Activated CD4-positive, CD25-positive, alpha-beta regulatory T cell (primary cell): ENCODE measurements at places on chromosomes 13 and 19.
A peak's percentile ranks its signal among the peaks of the same experiment; 100 is the strongest.

GRCh38 chr19:53507523-53508442 lies 30.2 kb upstream of the ZNF331 start:
- DNase-seq: no peak

GRCh38 chr19:57008432-57008831 lies 111.4 kb upstream of the USP29 start:
- DNase-seq: no peak

- DNase-seq: no peak
Measured at GRCh38 chr13:23856008-23856750, 33.0 kb downstream of the MIPEP start.

- no peak for DNase-seq
Measured at GRCh38 chr19:49854378-49855263, 3.7 kb downstream of the PTOV1 start.

- no peak for DNase-seq
Measured at GRCh38 chr13:75762076-75762937, 126.2 kb downstream of the LMO7 start.

DNA sequence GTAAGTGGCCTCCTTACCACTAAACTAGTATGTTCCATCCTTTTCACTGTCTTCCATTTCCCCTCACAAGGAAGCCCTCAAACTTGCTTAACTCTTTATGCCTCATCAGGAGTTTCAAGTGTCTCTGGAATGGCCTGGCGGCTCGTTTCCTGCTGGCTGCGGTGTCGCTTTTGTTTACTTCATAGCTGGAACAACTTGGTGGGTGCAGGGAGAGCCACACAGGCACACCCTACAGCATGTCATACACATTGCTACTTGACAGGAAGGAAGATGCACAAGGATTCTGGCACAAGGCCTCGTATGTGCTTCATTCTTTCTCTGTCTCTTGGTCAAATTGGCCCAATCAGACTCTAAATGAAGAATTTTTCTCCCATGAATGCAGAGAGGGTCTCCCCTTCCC lies 488.3 kb downstream of the FOXO1 start:
- no peak for DNase-seq

DNA sequence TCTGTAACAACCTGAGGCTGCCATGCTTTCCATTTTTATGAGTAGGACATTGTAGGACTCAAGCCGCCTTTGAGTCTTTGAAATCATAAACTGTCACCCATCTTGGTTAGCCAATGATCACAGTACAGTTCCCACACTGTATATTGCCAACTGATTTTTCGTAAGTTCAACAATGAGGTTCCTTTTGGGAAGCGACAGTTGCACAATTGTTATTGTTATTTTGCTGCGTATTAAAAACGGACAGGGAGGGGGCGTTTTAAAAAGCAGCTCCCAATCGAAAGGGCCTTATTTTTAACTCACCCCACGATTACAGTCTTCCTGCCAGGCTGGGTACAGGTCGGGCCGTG lies 601 bp downstream of the SLC46A3 start:
- DNase-seq: no peak

DNA sequence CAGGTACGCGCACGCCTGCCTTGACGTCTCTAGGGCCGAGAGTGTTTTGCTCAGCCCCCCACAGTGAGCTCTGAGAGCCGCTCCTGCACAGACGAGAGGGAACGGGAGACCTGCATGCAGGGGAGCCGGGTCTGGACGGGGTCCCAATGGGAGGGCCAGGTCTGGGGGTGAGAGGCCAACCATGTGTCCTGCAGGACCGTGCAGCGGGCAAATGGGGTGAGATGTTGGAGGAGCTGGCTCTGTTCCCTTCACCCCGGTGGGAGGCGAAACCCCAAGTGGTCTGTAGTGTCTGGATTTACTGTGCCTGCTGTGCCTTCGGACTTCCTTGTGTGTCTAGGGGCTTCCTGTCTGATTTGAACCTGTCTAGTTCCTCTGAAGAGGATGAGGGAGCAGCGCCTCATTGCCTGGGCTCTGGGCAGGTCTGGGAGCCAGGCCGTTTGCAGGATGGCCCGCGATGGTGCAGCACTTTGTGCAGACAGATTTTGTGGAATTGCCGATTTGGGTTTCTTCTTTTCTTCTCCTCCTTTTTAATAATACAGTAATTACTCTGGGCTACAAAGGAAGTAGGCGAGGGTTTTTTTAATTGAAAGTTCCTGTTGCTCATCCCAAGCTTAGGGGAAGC lies 2.1 kb downstream of the CSNK1G2 start:
- DNase-seq: no peak

DNA sequence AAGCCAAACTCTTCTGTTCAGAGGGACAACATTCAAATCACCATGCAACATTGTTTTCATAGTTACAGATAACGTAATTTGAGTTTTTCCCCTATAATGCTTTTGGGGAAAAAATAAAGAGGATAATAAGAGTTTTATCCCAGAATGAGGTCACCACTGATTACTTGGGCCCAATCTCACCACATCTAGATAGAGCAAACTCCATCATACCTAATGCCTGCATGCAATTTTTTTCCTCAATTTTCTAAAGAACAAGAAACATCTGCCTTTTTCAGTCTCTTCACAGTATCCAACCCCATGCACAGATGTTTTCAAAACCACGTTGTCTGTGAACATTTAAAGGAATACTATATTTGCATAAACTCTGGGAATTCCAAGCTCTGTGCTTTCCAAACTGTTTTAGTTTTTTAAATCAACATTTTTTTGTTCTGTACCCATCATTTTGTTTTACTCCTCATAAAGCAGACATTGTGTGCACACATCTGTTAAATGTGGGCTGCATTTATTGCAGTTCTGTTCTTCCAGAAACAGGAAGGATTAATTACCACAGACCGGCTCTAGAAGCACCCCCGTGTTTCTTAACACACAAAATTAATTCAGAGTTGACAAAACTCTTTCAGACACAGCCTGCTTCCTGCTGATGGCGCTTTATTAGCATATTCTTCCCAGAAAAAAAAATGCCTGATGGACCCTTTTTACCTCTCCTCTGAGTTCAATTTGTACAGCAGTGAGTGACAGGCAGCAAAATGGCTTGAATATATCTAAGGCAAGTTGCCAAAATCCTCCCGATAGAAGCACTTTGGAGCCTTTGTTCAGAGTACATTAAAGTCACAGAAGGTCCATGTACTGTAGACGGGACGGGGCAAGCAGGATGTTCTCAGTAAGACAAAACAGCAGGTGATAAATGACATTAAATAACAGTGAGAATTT lies 1171.9 kb downstream of the EFNB2 start:
- no peak for DNase-seq

DNA sequence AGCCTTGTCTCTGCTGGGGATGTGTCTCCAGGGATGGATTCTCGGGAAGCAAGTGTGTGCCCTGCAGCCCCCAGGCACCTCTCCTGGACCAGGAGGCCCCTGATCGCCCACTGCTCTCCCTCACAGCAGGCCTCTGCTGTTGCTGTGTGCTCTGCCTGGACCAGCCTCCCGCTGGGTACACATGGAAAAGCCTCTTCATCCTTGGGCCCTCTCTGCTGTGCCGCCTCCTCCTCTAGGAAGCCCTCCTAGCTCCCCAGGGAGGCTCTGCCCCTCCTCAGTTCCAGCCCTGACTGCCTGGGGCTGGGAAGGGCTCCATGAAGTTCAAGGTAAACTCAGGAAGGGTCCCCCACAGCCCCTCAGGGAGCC lies 12.0 kb downstream of the NDUFA11 start:
- no peak for DNase-seq

DNA sequence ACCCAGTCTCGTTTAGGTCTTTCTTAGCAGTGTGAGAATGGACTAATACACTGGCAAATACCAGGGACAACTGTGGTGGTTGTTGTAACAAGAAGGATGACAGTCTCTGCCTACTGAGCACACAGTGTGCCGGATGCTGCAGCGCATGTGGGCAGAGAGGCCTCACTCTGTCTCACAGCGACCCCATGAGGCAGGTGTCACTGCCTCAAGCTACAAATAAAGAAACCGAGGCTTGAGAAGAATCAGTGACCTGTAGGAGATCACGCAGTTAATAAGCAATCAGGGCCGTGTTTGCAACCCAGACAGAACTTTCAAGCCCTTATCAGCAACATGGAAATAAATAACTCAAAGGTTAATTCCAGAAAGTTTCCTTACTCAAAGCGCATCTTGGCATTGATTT lies 40.5 kb upstream of the GAS6 start:
- no peak for DNase-seq

GRCh38 chr13:50731400-50731799 lies 112.1 kb downstream of the DLEU7 start:
- no peak for DNase-seq

GRCh38 chr13:38463048-38463447 lies 113.4 kb downstream of the UFM1 start:
- no peak for DNase-seq

DNA sequence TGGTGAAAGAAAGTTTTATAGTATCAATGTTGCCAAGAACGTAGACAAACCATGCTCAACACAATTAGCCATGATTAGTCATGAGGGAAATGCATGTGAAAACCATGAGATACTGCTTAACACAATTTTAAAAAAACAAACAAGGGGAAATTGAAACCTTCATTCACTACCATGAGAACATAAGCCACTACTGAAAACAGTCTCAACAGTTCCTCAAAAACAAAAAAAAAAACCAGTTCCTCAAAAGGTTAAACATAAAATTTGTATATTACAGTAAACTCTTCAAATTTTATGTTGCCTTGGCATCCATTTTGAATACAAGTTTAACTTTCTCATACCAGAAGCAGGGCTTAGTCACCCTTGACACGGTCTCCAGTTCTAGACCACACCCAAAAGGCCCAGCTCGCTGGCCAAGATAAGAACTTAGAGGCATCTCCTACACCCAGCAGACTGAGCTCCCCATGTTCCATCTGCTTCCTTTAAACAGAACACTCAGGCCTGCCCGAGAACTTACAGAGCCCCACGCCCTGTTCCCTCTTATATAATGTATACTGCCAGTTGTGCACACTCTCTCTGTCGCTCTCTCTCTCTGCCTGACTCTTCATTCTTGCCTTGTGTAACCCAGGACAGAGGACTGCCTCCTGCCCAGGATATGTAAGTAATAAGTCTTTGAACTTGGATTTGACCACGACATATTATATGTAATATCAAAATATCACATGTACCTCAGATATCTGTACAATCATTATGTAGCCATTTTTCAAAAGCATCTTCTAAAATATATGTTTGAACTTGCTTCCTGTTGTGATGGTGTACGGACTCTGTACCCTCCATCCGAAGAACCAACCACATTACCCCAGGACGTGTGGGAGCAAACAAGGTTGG lies 67.4 kb downstream of the STK24 start:
- peak; percentile 10 for DNase-seq

- DNase-seq: no peak
Measured at GRCh38 chr13:94232161-94232950, 247.1 kb downstream of the DCT start.

- DNase-seq: no peak
Measured at GRCh38 chr13:50122455-50122854, 107.2 kb downstream of the KCNRG start.

DNA sequence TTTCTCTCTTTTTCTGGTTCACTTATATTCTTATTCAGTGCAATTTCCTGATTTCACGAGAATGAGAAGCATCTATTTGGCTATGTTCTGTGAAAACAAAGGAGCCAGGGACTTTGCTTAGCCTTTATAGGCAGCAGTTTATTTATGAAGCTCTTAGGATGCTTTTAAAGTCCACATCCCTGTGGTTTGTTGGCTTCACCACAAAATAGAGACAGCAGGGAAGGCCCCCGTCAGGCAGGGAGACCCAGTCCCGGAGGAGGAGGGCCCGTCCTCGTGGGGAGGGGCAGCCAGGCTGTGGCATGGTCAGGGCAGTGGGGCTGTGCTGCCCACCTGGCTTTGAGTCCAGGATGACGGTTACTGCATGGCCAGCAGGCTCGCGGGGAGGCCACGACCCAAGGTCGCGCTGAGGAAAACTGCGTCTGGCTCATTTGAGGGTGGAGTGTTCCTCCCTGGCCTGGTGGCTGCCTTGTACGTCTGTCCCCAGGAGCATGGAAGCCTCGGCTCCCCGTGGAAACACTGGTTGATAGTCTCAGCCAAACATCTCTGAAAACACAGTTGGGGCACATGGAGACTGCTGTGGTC lies 92.7 kb downstream of the ATP11A start:
- DNase-seq: no peak

- DNase-seq: no peak
Measured at GRCh38 chr13:66778461-66778860, 451.7 kb downstream of the PCDH9 start.

DNA sequence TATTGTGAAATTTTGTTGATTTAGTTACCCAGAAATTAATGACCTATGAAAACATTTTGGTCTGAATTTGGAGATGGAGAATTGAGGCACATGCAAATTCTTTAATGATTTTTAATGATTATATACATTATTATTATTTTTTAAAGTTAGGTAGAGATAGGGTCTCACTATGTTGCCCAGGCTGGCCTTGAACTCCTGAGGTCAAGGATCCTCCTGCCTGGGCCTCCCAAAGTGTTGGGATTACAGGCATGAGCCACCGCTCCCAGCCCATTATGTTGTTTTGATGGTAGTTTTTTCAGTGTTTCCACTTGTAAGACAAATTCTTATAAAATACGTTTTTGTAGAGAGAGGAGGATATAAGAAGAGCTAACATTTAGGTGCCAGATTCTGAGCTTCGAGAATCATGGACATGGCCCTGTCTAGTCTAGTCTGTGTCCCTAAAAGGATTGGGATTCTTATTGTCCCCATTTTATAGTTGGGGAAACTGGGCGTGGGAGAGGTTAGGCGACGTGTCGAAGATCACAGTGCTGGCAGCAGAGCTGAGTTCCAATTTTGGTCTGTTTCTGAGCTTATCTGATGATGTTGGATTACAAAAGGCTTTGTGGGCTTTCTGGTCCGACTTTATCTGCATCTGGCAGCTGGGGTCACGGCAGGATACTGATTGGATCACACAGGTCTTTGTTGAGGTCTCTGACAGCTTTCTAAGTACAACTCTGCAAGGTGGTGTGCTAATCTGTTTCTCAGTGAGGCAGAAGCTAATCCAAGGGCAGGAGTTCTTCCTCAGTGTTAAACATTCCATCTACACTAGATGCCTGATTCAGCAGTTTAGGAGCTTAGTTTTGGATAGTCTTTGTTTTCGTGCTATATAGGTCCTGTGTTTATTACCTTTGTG lies 7.5 kb upstream of the WDR88 start:
- DNase-seq: no peak

- DNase-seq: no peak
Measured at GRCh38 chr13:108929532-108930206, 300.3 kb downstream of the MYO16 start.

DNA sequence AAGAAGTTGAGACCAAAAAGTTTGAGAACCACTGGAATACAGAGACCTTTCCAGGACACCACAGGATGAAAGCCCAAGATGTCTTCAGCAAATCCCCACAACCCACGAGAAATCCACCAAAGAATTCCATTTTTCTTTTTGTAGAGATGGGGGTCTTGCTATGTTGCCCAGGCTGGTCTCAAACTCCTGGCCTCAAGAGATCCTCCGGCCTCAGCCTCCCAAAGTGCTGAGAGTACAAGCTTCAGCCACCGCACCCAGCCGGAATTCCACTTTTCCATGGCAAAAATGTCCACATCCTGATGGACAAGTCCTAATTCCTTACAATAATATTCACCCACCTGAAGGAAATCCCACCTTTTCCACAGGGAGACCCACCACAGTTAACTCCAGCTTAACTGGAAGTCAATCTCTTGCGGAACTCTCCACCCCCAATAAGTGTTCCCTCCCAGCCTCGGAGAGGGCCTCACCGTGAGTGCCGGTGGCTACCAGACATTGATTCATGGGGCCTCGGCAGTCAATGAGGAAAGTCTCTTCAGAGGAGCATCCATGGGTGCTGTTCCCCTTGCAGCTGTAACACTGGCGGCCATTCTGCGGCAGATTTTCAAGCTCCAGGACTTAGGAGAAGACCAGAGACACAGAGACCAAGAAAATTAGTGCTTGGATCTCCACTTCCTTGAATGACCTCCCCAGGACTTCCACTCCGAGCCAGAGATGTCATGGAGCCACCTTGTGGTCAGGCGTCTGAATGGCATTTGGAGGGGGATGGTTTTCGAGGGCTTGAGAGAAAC lies 12.3 kb upstream of the CADM4 start:
- peak; percentile 27 for DNase-seq
